ENCODE measurements at places on chromosomes 16 and 17.

DNA sequence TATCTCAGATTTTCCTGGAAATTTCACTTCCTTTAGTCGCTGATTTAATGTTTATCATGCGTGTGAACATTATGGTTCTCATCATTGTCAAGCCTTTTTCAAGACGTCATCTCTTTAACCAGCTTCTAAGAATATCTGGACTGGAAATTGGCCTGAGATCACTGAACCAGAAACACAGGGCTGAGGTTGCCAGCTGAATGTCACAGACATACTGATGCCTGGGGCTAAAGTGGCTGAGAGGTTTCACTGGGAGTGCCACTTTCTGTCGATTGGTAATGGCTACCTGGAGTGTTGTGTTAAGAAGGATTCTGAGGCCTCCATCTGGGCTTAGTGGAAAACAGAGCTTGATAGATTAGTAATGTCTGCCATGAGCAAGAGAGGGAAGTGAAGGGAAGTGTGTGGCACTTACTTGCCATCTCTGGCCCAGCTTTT lies 54.2 kb downstream of the CRISPLD2 start:
- no peak for DNase-seq

GRCh38 chr16:89360760-89361435 lies 129.5 kb downstream of the ANKRD11 start:
- no peak for DNase-seq

DNA sequence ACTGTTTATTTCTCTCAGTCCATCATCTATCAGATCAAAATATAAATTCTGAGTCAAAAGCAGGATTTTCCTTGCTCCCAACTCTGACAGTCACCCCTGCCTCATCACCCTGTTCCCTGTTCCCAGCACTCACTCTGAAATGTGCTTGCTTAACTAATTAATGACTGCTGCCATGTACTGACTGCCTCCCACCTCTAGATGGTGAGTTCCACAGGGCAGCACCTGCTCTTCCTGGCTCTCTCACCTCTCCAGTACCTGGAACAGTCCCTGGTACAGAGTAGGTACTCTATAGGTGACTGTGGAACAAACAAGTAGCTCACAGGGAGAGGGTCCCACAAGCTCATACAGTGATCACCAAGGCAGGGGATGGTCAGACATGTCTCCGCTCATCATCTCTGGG lies 114.3 kb upstream of the C16orf82 start:
- DNase-seq = no peak

DNA sequence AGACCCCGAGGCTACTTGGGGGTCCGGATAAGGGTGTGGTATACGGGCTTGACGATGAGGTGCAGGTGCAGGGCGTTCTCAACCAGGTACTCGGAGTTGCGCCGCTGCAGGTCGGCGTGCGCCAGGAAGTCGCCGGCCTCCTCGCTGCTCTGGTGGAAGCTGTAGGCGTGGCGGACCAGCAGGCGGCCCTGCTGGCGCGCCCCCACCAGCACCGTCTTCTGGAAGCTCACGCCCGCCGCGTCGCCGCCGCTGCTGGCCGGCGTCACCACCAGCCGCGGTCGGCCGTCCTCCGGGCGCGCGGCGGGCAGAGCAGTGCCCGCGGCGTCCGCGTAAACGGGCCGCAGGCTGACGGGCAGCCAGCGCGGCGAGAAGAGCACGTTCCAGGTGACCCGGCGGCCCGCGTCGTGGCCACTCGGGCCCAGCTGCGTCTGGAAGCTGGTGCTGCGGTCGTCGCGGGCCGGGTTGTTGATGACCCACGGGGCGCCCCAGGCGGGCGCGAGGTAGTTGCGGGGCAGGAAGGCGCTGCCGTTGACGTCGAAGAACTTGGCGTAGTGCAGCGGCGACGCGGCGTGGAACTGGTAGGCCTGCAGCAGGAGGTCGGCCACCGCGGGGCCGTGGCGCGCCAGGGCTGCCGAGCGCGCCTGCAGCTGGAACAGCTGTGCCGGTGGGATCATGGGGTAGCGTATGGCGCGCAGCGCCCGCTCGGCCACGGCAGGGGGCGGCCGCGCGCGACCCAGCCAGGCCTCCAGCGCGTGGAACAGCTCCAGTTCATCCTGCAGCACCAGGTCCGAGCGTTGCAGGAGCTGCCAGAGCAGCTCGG lies 4.8 kb downstream of the BTBD17 start:
- DNase-seq = no peak

Data from pancreas (tissue), 10 donors.